G401 (cell line): ENCODE measurements at places on chromosomes 1 and 21.

DNA sequence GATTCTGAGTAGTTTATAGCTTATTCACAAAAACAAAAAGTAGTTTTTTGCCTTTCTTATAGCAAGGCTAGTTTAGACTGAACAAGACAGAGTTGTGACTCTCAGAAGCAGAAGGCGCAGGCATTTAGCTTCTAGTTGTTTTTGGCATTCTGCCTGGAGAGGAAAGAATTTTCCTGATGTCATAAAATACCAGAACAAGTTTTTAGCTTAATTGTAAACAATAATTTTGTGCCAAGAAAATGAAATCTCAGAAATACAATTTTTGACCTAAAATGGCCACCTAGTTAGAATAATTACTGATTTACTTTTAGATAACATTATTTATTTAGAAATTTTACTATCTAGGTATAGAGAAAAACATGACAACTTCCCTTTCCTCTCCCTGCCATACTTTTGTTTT is 1.0 kb downstream of the DNAJB4 start:
- DNase-seq = peak; percentile 69

GRCh38 chr21:33587792-33588484 is 546 bp downstream of the DONSON start:
- DNase-seq = peak; percentile 30

DNA sequence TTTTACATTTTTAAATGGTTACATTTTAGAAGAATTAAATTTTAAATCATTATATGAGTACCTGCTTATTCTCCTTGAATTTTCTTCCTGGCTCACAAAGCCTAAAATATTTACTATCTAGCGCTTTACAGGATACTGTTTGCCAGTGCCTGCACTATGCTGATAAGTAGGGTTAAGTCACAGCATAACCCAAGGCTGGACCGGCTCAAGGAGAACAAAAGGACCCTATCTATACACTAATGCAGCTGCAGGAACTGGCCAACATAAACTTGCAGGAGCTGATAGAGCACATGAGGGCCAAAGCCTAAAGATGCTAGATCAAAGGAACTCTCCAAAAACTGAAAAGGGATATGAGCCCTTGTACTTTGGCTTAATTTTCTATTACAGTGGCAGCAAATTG is 1086.9 kb upstream of the TMPRSS15 start:
- DNase-seq = no peak

DNA sequence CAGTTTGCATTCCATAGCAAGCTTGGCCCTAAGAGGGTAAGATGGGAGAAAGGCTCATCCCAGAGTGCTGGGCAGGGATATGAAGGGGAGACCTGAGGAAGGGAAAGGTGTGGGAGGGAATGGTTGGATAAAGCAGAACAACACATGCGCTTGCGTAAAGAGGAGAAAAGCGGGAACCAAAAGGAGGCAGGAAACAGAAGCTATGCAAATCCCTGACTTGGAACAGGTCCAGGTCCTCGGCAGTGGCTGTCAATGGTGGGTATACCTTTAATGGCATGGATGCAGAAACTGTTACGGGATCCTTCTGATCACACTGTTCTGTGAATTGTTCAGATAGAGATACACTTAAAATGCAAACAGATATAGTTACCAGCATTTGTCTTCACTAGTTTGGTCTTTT is 455.6 kb downstream of the SIPA1L2 start:
- no peak for DNase-seq

DNA sequence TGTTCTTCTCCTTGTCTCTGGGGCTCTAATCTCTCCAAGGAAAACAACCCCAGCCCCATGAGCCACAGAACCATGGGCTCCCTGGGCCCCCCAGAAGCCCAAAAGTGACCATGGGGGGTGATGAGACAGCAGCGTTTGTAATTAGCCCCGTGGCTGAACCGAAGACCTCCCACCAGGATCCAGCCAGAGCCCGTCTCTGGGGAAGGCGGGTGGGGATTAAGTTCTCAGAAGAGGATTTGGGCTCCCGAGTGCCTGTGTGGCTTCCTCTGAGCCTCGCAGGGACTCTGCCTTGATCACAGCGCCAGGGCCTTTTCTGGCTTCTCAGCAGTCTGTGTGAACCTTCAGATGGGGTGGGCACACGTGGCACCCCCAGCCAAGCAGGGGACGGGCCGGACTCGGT is 77.0 kb downstream of the ALPL start:
- no peak for DNase-seq

GRCh38 chr1:160623227-160623633 is 23.6 kb downstream of the SLAMF1 start:
- no peak for DNase-seq

DNA sequence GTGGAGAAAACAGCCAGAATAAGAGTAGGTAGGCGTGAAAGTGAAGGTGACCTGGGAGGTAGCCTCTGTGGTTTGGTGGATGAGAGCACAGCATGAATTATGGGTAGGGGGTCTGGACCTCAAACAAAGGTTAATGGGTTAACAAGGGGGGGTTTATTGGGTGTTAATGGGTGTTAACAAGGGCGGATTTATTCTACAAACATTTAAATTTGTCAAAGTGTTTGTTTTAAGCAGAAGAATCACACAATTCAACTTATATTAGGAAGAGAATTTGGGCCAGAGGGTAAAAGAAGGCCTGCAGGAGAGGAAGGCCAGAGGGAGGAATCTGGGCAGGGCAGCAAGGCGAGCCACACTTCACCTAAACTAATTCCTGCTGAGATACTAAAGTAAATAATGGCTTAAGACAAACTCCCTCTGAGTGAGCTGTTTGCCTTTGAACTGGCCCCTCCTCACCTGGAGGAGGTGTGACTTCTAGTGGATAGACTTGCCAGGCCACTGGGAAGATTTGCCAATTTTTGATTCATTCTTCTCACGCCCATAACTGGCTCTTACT is 191.7 kb downstream of the GIPC2 start:
- no peak for DNase-seq

GRCh38 chr1:102858695-102859094 is 249.6 kb downstream of the COL11A1 start:
- no peak for DNase-seq

- no peak for DNase-seq
These were observed 340.2 kb upstream of the NR5A2 start for GRCh38 chr1:199687321-199687720.

GRCh38 chr1:245045087-245045881 is 109.5 kb upstream of the KIF26B start:
- peak; percentile 76 for DNase-seq
